ENCODE measurements at places on chromosomes 7 and 10.

- no peak for DNase-seq
These were observed 13.8 kb downstream of the TMEM273 start for GRCh38 chr10:49174261-49174925.

DNA sequence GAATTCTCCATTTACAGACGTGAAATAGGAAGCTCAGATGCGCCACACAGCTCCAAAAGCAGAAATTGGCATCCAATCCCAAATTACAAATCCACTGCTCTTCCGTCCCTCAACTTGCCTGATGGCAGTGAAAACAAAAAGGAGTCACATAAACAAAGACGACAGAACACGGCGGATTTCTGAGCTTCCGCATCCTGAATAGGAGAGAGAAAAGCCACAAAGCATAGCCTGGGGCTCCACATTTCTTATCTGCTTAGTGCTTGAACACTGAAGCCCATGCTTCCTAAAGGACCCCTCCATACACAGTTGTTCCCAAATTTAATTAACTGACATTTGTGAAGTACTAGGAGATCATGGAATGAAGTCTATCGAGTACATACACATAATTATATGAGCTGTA lies 32.6 kb downstream of the BEND7 start:
- DNase-seq: no peak

- DNase-seq: no peak
These were observed 130.1 kb upstream of the INHBA start for GRCh38 chr7:41832941-41833340.

DNA sequence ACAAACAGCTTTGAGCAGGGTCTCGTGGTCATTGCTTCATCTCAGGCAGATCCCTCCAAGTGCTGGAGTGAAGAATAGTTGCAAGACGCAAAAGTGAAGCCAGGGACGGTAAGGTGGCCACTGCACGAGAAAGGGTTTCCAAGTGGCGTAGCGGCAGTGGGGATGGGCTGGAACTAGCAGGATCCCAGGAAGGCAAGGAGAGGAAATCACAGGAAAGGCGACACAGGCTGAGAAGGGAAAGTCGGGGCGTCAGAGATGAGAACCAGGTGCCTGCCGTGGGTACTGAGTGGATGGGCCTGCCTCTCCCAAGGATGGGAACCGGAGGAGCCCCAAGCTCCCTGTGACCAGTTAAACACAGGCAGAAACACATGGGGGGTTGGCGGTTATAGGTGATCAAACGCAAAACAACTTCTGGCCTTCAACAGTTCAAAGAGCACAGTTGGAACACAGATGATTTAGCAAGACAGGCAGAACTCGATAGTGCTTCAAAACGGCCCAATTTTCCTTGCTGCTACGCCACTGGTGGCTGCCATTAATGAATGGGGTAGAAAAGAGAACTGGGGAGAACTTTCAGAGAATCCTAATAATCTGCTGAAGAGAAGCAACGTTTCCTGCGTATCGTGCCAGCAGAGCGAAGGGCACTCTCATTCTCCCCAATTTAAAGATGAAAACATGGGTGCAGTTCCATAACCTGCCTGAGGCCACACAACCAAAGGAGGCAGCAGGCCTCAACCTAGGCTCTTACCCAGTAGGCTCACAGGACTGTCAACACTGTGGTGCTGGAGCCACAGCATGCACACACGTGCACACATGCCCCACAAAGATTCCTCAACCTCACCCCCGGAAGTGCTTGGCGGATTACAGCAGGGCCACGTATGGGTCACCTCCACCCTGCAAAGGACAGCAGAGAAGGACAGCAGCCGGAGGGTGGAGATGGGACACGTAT lies 61.9 kb downstream of the MAD1L1 start:
- no peak for DNase-seq

DNA sequence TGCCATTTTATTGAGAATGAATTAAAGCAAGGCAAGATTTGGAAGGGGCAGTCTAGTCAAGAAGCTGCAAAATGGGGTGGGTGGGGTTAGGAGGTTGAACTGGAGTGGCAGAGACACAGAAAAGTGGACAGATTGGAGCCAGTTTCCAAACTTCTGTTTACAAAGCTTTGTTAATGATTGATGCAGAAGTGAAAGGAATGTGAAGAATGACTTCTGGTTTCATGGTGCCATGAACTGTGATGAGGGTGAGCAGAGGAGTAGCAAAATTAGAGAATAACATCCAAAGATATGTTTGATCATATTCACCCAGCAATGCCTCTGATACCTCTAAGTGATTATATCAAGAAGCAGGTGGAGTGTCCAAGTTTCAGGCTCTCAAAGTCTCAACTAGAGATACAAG lies 1118.0 kb upstream of the C7orf33 start:
- DNase-seq: no peak

- DNase-seq: no peak
These were observed 35.3 kb downstream of the NET1 start for GRCh38 chr10:5447611-5448071.

DNA sequence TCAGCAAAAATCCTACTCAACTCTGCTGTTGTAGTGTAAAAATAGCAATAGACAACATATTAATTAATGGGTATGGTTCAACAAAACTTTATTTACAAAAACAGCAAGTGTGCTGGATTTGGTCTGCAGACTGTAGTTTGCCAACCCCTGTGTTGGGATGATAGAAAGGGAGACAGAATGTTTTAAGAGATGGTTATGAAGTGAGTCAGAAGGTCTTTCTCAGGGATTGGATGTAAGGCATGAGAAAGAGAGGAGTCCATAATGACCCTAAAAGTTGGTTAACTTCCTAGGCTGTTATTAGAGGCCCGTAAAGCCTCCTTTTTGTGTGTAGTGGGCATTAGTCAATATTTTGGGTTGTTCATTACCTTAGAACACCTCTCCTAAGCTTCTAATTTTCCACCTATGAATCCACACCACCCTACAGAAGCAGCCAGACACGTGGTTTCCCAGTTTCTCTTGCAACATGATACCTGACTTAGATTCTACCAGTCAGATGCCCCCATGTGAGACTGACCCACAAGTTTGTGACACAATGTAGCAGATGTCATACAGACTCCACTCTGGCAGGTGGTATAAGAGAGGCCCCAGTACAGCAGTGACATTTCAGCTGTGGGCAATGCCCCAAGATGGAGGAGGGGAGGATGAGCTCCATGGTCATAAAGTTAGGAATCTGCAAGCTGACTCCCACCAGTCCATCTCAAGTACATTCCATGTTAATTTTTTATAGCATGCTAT lies 1015.6 kb downstream of the KCNMA1 start:
- no peak for DNase-seq

GRCh38 chr7:116399819-116400218 lies 99.7 kb upstream of the CAV2 start:
- no peak for DNase-seq

- DNase-seq: no peak
These were observed 8.5 kb downstream of the GPER1 start for GRCh38 chr7:1096156-1097119.

DNA sequence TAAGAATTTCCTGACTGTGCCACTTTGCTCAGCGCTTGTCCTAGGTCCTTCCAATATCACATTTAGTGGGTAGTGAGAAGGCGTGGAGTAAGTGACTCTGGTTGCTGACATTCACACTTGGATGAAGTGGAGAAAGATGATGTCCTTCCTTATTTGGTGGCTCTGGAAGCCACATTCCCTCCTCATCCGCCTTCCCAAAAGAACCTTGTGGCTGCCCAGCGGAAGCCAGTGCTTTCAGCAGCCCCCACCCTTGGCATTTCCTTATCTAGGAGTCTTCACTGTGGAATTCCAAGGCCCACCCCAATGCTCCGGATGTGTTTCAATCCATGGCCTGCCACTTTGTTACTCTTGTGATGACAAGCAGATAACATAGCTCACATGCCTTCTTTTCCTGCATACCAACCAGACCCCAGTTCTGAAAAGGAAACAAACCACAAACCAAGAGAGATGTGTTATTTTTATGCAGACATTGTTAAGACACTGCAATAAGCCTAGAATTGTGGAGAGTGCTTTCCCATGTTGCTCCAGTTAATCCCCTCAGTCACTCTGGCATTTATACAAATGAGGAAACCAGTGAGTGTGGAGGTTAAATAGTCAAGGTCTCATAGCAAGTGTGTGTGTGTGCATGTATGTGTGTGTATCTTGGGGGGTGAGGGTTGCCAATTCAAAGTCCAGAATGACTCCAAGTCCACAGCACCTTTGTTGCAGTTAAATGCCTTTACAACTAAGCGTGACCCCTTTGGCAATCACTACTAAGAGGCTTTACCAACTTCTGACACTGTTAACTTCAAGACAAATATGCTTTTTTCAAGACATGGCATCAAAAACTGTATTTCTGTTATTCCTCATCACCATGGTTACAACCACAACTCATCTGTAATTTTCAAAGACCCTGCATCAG lies 10.3 kb upstream of the ANKRD1 start:
- DNase-seq: no peak

DNA sequence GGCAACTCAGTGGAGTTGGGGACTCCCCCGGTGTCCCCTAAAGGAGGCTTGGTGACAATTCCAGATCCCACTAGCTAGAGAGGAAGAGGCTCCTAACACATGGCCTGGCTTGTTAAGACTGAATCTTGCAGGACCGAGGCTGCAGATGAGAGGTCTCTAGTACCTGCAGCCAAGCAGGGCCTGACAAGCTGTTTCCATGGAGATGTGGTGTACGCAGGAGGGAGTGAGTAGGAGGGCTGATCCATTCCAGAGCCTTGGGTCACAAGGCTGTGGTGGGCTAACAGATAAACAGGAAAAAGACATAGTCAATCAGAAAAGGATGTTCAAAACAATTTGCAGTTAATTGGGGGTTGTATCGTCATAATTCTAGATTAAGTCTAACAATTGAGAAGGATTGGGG lies 77.3 kb upstream of the MKLN1 start:
- DNase-seq: no peak

DNA sequence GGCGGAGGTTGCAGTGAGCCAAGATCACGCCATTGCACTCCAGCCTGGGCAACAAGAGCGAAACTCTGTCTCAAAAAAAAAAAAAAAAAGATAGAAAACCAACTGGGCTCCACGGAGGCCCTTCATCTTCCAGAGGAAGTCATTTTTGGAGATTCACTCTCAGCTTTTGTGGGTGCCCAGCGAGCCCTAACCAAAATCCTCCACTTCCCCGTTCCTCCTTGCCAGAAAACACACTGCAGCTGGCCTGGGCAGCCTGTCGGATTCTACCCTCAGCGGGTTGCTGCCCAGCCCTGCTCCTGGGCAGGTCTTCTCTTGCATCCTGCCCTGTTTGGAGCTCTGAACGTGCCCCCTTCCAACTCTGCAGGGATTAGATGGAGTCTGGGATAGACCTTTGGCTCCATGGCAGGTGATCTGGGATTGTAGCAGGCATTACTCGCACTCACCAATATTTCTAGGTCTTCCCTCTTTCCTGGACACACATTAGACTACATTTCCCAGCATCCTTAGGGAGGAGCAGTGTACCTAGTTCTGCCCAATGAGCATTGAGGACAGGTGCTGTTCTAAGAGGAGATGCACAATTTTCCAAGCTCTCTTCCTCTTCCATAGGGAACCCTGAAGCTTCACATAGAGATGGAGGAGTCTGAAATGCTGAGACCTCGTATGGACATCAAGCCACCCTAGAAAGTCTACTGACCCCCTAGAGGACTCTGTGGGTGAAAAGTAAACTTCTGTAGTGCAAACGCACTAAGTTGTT lies 4.6 kb downstream of the GRID2IP start:
- DNase-seq: no peak

- no peak for DNase-seq
These were observed 131.0 kb downstream of the PLXDC2 start for GRCh38 chr10:19947215-19947614.

- no peak for DNase-seq
These were observed 371.6 kb downstream of the BBS9 start for GRCh38 chr7:33500703-33501701.

- no peak for DNase-seq
These were observed 121.6 kb downstream of the EGFR start for GRCh38 chr7:55140221-55140940.

DNA sequence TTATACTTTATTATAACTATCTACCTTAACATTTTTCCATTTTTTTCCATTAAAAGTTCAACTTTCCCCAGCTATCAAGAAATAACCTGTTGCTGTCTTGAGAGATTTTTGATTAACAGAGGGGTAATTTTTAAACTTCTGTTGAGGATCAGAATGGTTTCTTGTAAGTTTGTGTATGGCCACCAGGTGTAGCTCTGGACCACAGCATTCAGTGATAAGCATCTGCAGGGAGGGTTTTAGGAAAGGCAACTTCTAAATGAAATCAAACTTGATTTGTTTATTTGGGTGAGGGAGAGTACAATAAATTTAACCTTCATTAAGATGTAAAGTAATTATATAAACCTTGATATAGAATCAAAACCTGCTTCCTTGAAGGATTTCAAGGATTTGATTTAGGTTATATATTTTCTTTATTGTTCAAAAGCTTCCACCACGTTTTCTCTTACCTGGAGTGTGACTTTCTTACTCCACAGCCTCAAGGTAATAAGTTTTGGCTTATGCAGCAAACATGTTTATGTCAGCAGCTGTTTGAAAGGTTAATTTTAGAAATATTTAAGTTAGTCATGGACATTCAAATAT lies 153.3 kb downstream of the STK31 start:
- no peak for DNase-seq

DNA sequence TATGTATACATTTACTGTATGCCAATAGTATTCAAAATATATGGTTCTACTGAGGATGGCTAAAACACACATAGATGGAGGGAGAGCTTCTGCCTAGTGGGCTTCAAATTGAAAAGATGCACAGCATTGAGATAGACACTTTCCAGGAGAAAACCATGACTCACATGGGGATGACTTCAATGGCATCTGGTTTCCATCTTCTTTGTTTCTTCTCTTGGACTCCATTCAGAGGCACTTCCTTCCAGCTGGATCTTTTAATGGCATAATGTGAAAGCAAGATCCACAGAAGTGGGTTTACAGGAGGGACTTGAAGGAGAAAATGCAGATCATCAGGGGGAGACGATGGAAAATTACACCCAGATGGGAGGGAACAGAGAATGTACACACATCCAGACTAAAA lies 84.9 kb downstream of the ZNF365 start:
- DNase-seq: no peak

GRCh38 chr10:99484626-99485581 lies 47.8 kb upstream of the NKX2-3 start:
- no peak for DNase-seq

GRCh38 chr10:128549101-128549608 lies 422.9 kb upstream of the MKI67 start:
- DNase-seq: no peak

GRCh38 chr7:114588506-114588905 lies 173.9 kb downstream of the FOXP2 start:
- no peak for DNase-seq

- no peak for DNase-seq
These were observed 423.8 kb downstream of the GFRA1 start for GRCh38 chr10:115849197-115849596.
